ENCODE measurements at places on chromosomes 5 and 9.

- peak; percentile 17 for DNase-seq
These were observed 998.8 kb downstream of the MAT2B start for GRCh38 chr5:164504141-164504772.

DNA sequence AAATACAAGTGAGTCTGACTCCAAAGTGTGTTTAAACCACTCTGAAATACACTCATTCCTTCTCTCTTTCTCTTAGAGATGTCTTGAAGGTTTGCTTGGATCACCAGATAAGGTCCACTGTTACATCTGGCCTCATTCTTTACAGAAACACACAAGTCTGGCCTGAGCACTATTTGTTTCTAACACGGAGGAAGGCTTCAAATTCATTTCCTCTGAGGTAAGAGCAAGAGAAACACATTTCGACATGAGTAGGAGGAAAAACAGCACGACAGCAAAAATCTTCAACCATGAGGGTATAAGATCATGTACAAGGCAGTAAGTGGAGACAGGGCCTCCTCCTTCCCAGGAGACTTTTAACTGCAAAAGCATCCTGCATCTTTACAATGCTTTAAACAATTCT lies 8.0 kb downstream of the SIL1 start:
- no peak for DNase-seq

DNA sequence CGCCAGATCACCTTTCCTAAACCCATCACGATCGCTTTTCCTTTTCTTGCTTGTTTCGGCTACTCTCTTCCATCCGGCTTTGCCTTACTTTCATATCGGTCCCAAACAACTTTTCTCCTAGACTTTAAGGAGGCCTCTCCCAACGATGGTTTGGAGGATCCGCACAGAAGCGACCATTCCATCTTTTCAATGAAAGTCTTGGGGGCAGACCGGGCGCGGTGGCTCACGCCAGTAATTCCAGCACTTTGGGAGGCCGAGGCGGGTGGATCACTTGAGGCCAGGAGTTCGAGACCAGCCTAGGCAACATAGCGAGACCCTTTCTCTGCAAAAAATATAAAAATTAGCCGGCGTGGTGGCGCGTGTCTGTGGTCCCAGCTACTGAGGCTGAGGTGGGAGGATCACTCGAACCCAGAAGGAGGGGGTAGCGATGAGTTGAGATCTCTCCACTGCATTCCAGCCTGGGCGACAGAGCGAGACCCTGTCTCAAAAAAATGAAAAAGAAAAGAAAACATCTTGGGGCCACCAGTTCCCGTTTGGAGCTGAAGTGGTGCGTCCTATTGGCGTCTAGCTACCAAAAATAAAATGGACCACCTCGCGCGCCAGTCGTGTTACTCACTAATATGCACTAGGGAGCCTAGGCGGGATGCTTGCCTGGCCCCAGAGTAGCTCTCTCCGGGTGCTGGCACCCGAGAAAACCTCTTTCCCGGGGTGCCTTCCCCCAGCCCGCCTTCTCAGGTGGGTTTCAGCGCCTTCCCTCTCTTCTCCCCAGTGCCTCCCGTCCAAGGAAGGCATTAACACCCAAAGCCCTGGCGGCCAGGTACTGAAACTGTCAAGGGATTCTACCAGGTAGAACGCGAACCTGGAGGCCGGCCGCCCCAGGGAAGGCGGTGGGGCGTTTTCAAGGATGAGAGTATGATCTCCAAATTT lies 800 bp upstream of the AP3B1 start:
- peak; percentile 59 for DNase-seq

DNA sequence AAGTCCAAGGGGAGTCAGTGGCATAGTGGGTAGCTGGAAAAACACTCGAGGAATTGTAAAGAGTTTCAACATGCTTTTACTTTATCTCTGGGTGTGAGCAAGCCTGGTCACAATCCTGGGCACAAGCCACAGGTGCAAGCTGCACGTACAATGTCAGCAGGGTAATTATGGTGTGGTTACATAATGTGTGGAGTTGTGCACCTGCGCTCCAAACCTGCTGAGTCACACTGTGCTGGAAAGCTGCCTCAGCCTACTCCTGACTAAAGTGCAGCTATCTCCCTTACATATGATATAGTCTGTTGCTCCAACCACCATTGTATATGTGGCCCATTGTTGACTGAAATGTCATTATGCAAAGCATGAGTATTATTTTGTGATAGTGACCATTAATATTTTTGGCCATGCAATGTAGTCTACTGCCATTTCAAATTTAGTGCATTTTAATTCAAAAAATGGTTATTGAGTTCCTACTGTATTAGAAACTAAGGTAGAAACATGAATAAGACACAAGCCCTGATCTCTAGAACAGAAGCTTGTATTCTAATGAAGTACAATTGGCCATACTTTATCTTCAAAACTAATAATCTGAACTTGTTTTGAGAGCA lies 160.9 kb upstream of the SLC30A5 start:
- peak; percentile 24 for DNase-seq

- no peak for DNase-seq
These were observed 33.0 kb downstream of the FAM240B start for GRCh38 chr9:38686933-38687332.

GRCh38 chr9:29556317-29556716 lies 1983.0 kb upstream of the C9orf72 start:
- DNase-seq, result no peak

- DNase-seq, result peak; percentile 65
These were observed 20.5 kb upstream of the NDFIP1 start for GRCh38 chr5:142087920-142088679.

- peak; percentile 54 for DNase-seq
These were observed 24.6 kb downstream of the NR2F1 start for GRCh38 chr5:93607367-93608258.
